ENCODE measurements at places on chromosomes 7 and 10. TPM values are rescaled to one million over a fixed set of nuclear protein-coding genes. Genes with fewer than 3 reads are reported as not detected.

- peak overlapping the region; percentile 63 for H3K27ac ChIP-seq
- no peaks in the 10 kb centered on the region for H3K27me3 ChIP-seq
- no peaks in the 10 kb centered on the region for H3K36me3 ChIP-seq
- H3K4me3 ChIP-seq = no peak overlapping the region
Observed at GRCh38 chr10:63711867-63712716, 190.9 kb downstream of the REEP3 start.

DNA sequence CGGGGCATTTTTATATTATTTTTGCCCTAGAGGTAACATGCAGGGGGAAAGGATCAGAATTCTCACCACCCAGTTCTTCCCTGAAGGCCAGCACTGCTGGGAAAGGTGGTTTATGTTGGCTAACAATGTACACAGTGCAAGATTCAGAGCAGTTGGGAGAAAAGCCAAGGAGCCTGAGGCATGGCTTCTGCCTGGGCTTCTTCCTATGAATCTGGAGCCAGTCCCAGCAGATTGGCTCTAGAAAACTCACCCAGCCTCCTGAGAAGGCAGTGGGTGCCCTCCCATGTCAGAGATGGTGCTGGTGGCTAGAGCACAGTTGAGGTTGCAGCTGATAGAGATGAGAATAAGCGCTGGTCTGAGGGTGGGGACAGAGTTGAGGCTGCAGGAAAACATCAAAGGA is 44.7 kb upstream of the GPR26 start:
- H3K4me3 ChIP-seq = no peak overlapping the region
- no peaks in the 10 kb centered on the region for H3K4me1 ChIP-seq
- H3K27me3 ChIP-seq = no peaks in the 10 kb centered on the region
- H3K27ac ChIP-seq = no peak overlapping the region

The ACTR3C gene
- 0.44 TPM for total RNA-seq

DNA sequence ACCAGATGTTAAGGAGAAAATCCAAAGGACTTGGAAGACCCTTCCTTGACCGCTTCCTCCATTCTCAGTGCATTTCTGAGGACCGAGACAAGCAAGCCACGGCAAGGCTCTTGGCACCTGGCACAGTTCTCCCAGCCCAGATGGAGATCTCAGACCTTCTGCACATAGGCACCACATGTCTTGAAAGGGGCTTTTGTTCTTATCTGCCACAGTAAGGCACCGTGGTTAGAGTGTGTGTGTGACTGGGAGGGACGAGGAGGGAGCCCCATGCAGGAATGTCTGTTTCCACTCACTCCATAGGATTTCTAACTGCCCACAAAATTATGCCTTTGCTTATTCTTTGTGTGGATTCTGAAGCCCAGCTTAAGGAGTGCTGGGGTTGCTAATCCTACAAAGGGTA is 10.3 kb upstream of the WDR86 start:
- no peak overlapping the region for H3K4me3 ChIP-seq
- H3K27me3 ChIP-seq = no peaks in the 10 kb centered on the region
- H3K4me1 ChIP-seq = no peaks in the 10 kb centered on the region
- no peak overlapping the region for H3K27ac ChIP-seq

GRCh38 chr7:43479042-43479441 is 103.9 kb upstream of the STK17A start:
- no peak overlapping the region for H3K27ac ChIP-seq
- no peaks in the 10 kb centered on the region for H3K27me3 ChIP-seq
- DNase-seq = no peak
- H3K4me3 ChIP-seq = no peak overlapping the region
- no peaks in the 10 kb centered on the region for H3K36me3 ChIP-seq

GRCh38 chr10:119658274-119658673 is 7.1 kb downstream of the BAG3 start:
- peaks cover 96% of the 10 kb centered on the region for H3K4me1 ChIP-seq
- no peak overlapping the region for H3K4me3 ChIP-seq
- peak overlapping the region; percentile 99 for H3K27ac ChIP-seq
- no peaks in the 10 kb centered on the region for H3K36me3 ChIP-seq
- H3K27me3 ChIP-seq = no peaks in the 10 kb centered on the region
- DNase-seq = peak; percentile 74

DNA sequence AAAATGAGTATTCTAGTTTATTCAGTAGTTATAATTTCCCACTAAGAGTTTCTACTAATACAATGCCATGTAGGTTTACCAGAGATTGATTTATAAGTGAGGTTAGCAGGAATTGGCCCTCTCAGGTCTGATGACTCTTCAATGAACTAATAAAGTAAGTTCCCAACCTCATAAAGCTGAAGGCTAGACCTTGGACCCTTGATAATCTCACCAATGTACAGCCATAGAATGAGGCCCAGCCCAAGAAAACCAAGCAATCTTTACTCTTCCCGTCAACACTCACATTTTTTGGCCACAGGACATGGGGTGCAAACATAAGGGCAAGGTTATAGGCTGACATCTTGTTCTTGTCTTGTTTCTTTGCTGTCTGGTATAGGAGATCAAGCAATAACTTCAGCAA is 33.3 kb downstream of the ARHGAP19 start:
- H3K4me3 ChIP-seq = no peak overlapping the region
- H3K27me3 ChIP-seq = no peaks in the 10 kb centered on the region
- H3K27ac ChIP-seq = no peak overlapping the region

- H3K27ac ChIP-seq = no peak overlapping the region
- no peaks in the 10 kb centered on the region for H3K4me1 ChIP-seq
- H3K27me3 ChIP-seq = peaks cover 24% of the 10 kb centered on the region
- H3K36me3 ChIP-seq = no peaks in the 10 kb centered on the region
- no peak for DNase-seq
Observed at GRCh38 chr7:157032128-157032527, 21.7 kb upstream of the MNX1 start.

DNA sequence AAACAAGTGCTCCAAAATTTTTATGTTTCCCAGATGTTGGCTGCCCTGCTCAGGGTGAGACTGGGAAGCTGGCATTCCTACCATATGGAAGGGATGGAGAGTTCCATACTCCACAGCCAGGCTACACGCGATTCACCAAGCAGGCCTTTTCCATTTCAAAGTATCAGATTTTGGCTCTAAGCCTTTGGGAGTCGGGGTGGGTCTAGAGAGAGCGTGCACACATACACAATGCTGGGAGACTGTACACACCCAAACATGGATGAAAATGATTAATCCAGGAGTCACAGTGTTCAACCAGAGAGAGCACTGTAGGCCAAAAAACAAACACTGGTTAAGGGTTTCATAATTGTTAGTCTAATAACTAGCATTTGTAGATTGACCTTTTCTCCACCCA is 295.0 kb downstream of the BICC1 start:
- no peak overlapping the region for H3K27ac ChIP-seq
- no peak for DNase-seq
- no peak overlapping the region for H3K4me3 ChIP-seq
- no peaks in the 10 kb centered on the region for H3K27me3 ChIP-seq

The MRPS24 gene
- 61.8 TPM for total RNA-seq

The SFRP4 gene
- total RNA-seq = 42.6 TPM

The ALOX5 gene
- 27.8 TPM for total RNA-seq

- H3K4me1 ChIP-seq = no peaks in the 10 kb centered on the region
- no peaks in the 10 kb centered on the region for H3K36me3 ChIP-seq
- H3K27me3 ChIP-seq = no peaks in the 10 kb centered on the region
- no peak overlapping the region for H3K27ac ChIP-seq
- no peak for DNase-seq
- no peak overlapping the region for H3K4me3 ChIP-seq
Observed at GRCh38 chr7:144784943-144785342, 50.9 kb downstream of the TPK1 start.

DNA sequence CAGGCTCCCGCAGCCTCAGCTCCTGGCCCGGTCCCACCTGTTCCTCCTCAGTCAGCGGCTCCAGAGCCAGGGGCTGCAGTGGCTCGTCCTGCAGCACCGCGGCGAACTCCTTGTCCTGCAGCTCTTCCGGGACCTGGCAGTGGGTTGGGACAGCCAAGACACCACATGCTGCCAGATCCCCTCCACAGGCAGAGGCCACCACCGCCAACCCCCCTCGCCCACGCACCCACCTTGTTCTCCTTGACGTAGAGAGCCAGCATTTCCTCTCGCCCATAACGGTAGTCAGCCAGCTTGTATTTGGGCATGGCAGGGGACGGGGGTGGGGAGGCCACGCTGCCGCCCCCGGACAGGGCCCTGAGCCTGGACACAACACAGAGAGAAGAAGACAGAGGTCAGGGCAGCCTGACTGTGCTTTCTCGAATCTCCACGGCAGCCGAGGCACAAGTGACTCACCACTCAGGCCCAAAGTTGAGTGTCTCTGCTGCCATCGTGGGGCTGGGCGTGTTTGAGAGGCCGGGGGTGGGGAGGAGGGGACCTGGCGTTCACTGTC is 6.2 kb downstream of the GIGYF1 start:
- H3K4me1 ChIP-seq = peaks cover 44% of the 10 kb centered on the region
- no peak overlapping the region for H3K4me3 ChIP-seq
- no peaks in the 10 kb centered on the region for H3K27me3 ChIP-seq
- peaks cover 42% of the 10 kb centered on the region for H3K36me3 ChIP-seq

The FAM237B gene
- not detected for total RNA-seq

DNA sequence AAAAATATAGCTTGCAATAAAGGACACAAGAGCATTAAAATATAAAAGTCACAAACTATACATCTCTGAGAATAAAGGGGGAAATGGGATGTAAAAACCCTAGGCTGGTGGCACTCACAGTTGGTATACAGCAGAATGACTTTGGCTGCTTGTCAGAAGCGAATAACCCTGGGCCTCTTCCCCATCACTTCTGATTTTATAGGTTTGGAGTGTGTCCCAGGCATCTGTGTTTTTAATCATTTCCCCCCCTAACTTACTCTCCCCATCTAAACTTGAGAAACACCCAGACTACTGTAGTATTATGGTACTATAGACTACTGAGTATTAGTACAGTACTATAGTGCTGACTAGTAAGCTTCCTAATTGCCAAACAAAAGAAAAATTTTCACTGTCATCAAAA is 1.8 kb upstream of the RPA3 start:
- DNase-seq = no peak
- H3K27ac ChIP-seq = no peak overlapping the region
- peaks cover 14% of the 10 kb centered on the region for H3K4me1 ChIP-seq
- H3K36me3 ChIP-seq = no peaks in the 10 kb centered on the region

GRCh38 chr7:50339990-50340500 is 35.5 kb downstream of the IKZF1 start:
- H3K27me3 ChIP-seq = no peaks in the 10 kb centered on the region
- no peak overlapping the region for H3K27ac ChIP-seq
- no peak overlapping the region for H3K4me3 ChIP-seq
- peaks cover 5% of the 10 kb centered on the region for H3K4me1 ChIP-seq
- no peak for DNase-seq

DNA sequence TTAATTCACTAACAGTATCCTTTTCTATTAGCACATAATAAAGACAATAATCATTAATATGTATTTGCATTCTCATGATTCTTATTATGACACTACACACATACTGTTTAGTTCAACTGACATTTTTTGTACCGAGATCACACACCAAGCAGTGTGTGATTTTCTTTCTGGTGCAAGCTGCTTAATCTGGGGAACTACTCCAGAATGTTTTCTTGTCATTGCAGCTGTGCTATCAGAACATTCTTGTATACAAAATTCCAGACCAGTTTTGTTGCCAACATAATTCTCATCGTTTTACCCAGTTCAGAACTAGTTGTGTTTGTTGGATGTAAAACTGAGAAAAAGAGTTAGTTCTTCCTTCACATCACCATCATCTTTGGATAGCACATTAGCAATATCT is 37.4 kb downstream of the VKORC1L1 start:
- H3K27ac ChIP-seq = no peak overlapping the region
- no peaks in the 10 kb centered on the region for H3K4me1 ChIP-seq
- H3K4me3 ChIP-seq = no peak overlapping the region
- no peak for DNase-seq

The HYAL4 gene
- total RNA-seq = not detected

GRCh38 chr10:9911488-9911887 is 1106.2 kb upstream of the CELF2 start:
- no peaks in the 10 kb centered on the region for H3K27me3 ChIP-seq
- no peak for DNase-seq
- H3K4me1 ChIP-seq = no peaks in the 10 kb centered on the region

GRCh38 chr10:105161767-105162166 is 520.7 kb downstream of the SORCS3 start:
- H3K27ac ChIP-seq = no peak overlapping the region
- no peaks in the 10 kb centered on the region for H3K4me1 ChIP-seq
- H3K27me3 ChIP-seq = no peaks in the 10 kb centered on the region
- H3K4me3 ChIP-seq = no peak overlapping the region
- H3K36me3 ChIP-seq = no peaks in the 10 kb centered on the region

- no peak overlapping the region for H3K27ac ChIP-seq
- no peaks in the 10 kb centered on the region for H3K27me3 ChIP-seq
- peaks cover 26% of the 10 kb centered on the region for H3K36me3 ChIP-seq
- H3K4me3 ChIP-seq = no peak overlapping the region
- H3K4me1 ChIP-seq = no peaks in the 10 kb centered on the region
Observed at GRCh38 chr10:7186387-7187018, 224.3 kb downstream of the SFMBT2 start.

DNA sequence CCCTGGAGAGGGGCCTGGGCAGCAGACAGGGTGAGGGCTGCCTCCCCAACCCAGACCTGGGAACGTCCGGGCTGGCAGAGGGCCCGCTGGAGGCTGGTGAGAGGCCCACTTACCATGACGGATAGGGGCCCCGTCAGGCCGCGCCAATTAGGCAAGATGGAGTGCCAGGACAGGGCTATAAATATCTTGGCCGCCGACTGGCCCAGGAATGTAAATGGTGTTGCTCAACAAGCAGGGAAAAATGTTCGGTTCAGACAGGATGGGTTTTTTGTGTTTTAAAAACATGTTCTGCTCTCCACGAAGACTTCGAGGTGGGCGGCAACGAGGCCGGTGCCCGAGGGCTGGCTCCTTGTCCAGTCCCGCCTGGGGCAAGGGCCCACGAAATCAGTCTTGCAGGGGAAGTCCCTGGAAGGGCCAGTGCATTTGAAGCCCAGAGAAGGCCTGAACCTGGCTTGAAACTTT is 35.8 kb upstream of the ELN start:
- H3K4me3 ChIP-seq = no peak overlapping the region
- peaks cover 4% of the 10 kb centered on the region for H3K4me1 ChIP-seq
- peak overlapping the region; percentile 45 for H3K27ac ChIP-seq
- no peaks in the 10 kb centered on the region for H3K36me3 ChIP-seq
- no peaks in the 10 kb centered on the region for H3K27me3 ChIP-seq

- no peak for DNase-seq
- H3K27ac ChIP-seq = no peak overlapping the region
- H3K36me3 ChIP-seq = no peaks in the 10 kb centered on the region
- no peaks in the 10 kb centered on the region for H3K27me3 ChIP-seq
- H3K4me3 ChIP-seq = no peak overlapping the region
Observed at GRCh38 chr7:37698782-37699181, 15.2 kb downstream of the GPR141 start.

GRCh38 chr7:46600340-46600739 is 679.3 kb upstream of the IGFBP3 start:
- no peak overlapping the region for H3K4me3 ChIP-seq
- no peaks in the 10 kb centered on the region for H3K36me3 ChIP-seq
- no peaks in the 10 kb centered on the region for H3K27me3 ChIP-seq
- DNase-seq = no peak
- H3K27ac ChIP-seq = peak overlapping the region; percentile 52
- H3K4me1 ChIP-seq = no peaks in the 10 kb centered on the region

DNA sequence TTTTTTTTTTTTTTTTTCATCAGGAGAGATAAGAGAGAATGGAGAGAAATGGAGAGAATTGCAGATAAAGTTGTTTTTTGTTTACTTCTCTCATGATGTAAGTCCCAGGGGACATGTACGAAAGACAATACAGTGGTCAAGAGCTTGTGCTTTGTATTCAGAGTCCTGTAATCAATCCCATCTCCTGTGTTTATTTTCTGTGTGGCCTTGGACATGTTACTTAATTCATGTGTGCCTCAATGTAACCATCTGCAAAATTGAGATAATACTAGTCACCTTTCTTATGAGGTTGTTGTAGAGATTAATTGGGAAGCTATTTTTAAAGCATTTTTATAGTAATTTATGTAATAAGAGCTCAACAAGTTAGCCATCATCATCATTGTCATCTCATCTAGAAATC is 117.5 kb downstream of the CDK14 start:
- H3K4me1 ChIP-seq = no peaks in the 10 kb centered on the region
- H3K27me3 ChIP-seq = no peaks in the 10 kb centered on the region
- no peak overlapping the region for H3K27ac ChIP-seq

Measured in tibial nerve (tissue), 4 donors.